ENCODE measurements at places on chromosomes 16 and 17.

DNA sequence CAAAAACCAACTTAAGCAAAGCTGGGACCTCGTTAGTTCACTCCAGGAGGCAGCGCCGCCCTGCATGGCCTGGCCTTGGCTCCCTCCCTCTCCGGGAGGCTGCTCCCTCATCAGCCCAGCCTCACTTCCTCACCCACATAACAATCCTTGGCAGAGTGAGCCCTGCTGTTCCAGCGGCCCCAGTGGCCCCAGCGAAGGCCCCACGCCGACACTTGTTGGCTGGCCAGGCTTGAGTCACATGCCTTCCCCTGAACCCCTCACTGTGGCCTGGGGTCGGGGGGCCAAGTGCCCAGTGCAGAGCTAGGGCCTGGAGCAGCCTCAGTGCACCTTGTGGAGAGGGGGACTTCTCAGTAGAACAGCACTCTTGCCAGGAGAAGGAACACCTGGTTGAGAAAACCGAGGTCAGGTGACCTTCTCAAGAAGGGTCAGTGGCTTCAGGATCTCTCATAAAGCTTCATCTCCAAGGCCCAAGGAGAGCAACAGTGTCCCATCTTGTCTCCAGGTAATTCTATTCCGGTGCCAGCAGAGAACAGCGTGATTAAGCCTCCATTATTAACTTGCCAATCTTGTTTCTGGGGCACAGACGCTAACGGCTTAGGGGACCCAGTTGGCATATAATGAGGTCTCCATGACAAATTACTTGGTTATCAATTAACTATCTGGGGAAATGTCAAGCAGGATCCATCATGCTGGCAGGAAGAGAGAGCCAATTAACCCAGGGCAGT, 26.8 kb downstream of the ENDOV start:
- DNase-seq: no peak

- DNase-seq: no peak
Observed at GRCh38 chr17:40909755-40910154, 24.7 kb upstream of the KRT20 start.

DNA sequence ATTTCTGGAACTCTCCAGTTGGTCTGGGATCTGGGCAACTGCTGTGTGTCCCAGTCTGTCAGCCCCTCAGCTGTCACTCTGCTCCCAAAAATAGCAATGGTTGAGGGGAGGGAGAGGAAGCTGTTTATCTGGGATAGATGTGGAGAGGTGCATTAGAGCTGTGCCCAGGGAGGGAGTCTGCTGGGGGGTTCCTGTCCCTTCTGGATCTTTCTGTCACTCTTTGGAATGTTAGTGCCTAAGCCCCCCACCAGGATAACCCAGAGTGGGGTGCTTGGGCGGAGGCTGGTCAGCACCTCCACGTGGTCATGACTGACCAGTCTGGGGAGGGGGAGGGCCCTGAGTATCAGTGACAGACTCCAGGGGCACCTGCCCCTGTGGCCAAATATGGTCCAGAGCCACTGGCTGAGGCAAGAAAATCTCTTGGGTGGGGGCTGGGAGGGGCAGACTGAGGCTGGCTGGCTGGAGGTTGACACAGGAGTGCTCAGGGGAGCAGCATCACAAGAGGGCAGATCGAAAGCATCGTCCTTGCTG, at the start of gene UNC45B:
Gene UNC45B, plus strand, starts transcription at position 443 of the 531 bp plus-strand sequence. CDS start 447 bp downstream, outside the sequence.
- no peak for DNase-seq

GRCh38 chr17:39765175-39765574, 27.4 kb downstream of the GRB7 start:
- DNase-seq: no peak

DNA sequence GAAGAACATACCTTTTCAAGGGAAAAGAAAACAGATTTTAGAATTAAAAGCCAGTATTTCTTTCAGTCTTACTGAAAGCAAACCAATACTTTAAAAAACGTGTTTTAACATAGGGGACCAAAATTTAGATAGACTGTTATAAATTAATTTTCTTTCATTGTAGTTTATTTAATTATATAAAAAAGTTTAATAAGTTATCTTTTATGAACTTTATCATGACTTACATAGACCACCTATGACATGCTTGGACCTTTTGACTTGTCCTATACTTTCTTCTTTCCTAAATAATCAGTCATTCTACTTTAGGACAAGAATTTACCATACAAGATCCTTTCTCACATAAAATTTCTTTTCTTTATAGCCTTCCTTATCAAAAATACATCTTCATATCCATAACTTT, 102.0 kb upstream of the HAS3 start:
- no peak for DNase-seq

- no peak for DNase-seq
Observed at GRCh38 chr16:71937868-71938510, 42.7 kb downstream of the IST1 start.

DNA sequence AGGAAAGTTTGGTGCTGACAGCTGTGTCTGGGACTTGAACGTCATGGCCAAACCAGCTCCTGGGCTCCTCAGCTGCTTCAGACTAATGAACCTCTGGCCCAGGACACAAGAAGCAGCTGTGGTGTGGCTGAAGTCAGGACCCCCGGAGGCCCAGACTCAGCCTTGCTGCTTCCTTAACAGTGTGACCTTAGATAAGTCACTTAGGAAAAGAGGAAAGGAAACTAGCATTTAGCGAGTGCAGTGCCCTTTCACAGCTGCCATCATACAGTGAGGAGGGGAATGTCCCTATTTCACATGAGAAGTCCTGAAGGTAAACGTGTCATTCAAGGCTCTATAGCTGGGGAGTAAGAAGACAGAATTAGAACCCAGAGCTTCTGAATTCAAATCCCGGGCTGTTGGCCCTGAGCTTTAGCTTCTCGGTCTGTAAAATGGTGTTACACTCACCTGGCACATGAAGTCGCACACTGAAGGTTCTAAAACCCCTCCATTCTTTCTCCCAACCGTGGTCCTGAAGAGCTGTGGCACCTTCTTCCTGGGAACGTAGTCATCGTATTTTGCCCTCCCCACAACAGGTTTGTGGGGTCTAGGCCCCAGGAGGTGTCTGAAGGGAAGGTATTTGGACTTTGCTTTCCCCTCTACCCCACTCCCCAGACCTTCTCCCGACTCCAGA, 910 bp upstream of the RAMP2 start:
- no peak for DNase-seq

GRCh38 chr16:2195322-2196161, 863 bp downstream of the CASKIN1 start:
- DNase-seq: no peak

DNA sequence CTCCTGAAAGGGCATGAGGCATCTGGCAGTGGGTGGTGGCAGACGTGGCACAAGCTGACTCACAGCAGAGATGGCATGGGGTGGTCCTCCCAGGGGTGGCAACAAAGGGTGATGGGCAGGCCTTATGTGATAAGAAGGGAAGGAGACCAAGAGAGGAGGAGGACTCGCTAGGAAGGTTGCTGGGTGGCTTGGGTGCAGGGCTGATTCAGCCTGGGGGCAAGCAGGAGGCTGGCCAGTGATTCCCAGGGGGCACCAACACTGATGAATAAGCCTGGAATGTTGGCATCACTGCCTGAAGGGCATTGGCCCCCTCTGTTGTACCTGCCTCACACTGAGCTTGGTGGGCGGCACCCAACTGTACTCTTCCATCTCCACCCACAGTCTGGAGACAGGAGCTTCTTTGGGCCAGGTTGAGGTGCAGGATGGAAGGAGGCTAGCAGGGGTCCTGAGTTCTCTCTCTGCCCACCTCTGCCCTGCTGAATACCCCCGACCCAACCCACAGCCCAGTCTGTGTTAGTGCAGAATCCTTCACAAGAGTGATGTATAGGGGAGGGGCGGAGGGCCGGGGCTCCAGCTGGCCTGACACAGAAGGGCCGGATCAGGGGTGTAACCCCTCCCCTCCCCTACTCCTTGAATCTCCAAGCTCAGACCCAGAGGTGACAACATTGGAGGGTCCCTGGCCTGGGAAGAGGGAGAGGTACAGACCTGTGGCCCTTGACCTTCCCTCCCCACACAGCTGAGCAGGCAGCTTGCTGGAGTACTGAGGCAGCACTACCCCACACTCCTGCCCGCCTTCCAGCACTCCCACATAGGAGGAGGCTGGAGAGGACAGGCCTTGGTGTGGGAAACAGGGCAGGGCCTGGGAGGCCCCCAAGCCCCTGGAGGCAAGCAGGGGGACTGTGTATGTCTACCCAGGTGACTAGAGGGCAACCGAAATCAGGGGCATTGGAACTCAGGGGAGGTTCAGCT, 2.6 kb downstream of the STAC2 start:
- DNase-seq: no peak

DNA sequence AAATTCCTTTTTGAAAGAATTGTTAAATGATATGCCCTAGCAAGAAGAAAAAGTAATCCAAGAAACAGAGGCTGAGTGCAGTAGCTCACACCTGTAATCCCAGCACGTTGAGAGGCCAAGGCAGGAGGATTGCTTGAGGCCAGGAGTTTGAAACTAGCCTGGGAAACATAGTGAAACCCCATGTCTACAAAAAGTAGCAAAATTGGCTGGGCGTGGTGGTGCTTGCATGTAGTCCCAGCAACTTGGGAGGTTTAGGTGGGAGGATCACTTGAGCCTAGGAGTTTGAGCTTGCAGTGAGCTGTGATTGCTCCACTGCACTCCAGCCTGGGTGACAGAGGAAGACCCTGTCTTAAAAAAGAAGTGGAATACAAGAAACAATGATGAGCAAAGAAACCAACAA, 56.1 kb downstream of the NT5M start:
- no peak for DNase-seq

- DNase-seq: no peak
Observed at GRCh38 chr16:68902969-68903345, 59.6 kb downstream of the TANGO6 start.

GRCh38 chr16:20883554-20884239, 16.5 kb downstream of the DCUN1D3 start:
- DNase-seq: no peak

GRCh38 chr16:30609002-30609925, 925 bp downstream of the ZNF689 start:
- DNase-seq: no peak

DNA sequence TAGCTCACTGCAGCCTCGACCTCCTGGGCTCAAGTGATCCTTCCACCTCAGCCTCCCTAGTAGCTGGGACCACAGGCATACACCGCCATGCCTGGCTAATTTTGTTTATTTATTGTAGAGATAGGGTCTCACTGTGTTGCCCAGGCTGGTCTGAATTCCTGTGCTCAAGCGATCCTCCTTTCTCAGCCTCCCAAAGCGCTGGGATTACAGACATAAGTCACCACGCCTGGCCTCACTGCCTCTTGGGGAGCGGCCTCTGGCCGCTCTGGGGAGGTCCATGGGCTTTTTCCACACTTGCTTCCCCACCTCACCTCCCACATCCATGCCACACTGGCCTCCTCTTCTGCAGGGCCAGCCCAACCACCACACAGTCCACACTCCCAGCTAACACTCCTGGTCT, 18.3 kb upstream of the ADGRG3 start:
- DNase-seq: no peak
